B cell (primary cell): ENCODE measurements at places on chromosomes 5 and 9.

GRCh38 chr5:176543428-176544182, 5.5 kb upstream of the CDHR2 start:
- peak; percentile 88 for DNase-seq

DNA sequence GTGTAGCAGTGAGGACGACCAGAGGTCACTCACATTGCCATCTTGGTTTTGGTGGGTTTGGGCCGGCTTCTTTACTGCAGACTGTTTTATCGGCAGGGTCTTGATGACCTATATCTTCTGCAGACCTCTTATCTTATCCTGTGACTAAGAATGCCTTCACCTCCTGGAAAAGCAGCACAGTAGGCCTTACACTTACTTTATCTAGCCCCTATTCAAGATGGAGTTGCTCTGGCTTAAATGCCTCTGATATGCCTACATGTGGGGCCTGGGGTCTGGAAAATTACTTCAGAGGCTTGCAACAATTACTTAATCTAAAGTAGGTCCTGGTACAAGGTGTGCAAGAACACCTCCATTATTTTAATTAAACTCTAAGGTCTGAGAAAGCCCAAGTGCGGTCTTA, 86.9 kb upstream of the IL12B start:
- no peak for DNase-seq

- no peak for DNase-seq
These were observed 67.3 kb downstream of the COMMD10 start for GRCh38 chr5:116152169-116152568.

GRCh38 chr5:59543821-59544442, 349.6 kb downstream of the PDE4D start:
- DNase-seq, result no peak

DNA sequence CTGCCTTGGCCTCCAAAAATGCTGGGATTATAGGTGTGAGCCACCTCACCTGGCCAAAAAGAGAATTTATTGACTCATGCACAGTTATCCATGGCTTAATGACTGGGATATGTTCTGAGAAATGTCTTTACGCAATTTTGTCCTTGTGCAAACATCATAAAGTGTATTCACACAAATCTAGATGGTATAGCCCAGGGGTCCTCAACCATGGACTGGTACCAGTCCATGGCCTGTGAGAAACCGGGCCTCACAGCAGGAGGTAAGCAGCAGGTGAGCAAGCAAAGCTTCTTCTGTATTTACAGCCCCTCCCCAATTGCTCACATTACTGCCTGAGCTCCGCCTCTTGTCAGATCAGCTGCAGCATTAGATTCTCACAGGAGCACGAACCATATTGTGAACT, 12.4 kb upstream of the SIL1 start:
- DNase-seq, result no peak

GRCh38 chr5:123708074-123708806, 196.3 kb downstream of the CSNK1G3 start:
- no peak for DNase-seq

DNA sequence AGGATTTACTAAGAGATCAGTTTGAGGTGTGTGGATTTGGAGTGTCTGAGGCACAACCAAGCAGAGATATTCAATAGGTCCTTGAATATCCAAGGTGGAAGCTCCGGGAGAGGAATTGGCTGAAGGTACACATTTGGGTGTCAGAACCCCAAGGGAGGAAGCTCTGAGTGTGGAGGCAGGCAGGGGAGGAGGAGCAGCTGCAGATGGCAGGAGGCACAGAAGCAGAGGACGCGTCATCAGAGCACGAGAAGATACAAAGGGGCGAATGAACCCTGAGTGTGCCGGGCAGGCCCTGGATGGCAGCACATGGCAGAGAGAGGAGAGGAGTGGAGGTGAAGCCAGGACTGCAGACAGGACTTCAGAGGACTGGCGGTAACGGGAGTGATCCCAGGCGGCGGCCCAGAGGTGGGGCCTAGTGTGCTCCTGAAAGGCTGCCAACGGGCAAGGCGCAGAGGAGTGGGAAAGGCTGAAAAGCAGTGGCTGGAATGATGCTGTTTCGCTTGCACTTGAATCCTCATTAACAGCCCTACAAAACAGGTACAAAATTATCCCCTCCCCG, 179.8 kb downstream of the FANCC start:
- no peak for DNase-seq

GRCh38 chr9:93264338-93265125, 80.6 kb downstream of the WNK2 start:
- DNase-seq, result no peak

GRCh38 chr5:87008751-87009560, 258.7 kb upstream of the RASA1 start:
- no peak for DNase-seq

GRCh38 chr5:45385321-45386058, 310.7 kb downstream of the HCN1 start:
- no peak for DNase-seq

DNA sequence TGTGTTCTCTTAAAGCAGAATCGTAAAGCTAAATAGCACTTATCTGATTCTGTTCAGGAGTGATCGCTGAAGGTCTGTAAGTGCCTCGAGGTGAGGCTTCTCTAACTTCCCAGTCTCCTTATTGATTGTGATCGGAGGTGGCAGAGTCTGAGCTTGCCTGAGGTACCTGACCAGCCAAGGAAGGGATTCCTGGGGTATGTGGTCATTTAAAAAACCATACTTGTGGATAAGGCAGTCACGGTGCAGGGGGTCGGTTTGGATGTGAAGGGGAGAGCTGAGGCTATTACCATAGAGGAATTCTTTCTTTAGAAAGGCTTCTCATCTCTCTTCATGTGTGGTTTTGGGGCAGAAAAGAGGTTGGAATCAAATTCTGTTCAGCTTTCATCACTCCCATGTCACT, 193.7 kb downstream of the TLE4 start:
- DNase-seq, result no peak

GRCh38 chr5:133865113-133865512, 103.3 kb downstream of the C5orf15 start:
- DNase-seq, result no peak

- peak; percentile 26 for DNase-seq
These were observed 1.8 kb downstream of the POU4F3 start for GRCh38 chr5:146340260-146341081.

GRCh38 chr9:69004836-69005235, 9.1 kb downstream of the PRKACG start:
- DNase-seq, result no peak

GRCh38 chr5:645421-645820, 33.3 kb downstream of the CEP72 start:
- DNase-seq, result no peak

GRCh38 chr5:116650964-116651363, 76.3 kb upstream of the SEMA6A start:
- DNase-seq, result no peak

DNA sequence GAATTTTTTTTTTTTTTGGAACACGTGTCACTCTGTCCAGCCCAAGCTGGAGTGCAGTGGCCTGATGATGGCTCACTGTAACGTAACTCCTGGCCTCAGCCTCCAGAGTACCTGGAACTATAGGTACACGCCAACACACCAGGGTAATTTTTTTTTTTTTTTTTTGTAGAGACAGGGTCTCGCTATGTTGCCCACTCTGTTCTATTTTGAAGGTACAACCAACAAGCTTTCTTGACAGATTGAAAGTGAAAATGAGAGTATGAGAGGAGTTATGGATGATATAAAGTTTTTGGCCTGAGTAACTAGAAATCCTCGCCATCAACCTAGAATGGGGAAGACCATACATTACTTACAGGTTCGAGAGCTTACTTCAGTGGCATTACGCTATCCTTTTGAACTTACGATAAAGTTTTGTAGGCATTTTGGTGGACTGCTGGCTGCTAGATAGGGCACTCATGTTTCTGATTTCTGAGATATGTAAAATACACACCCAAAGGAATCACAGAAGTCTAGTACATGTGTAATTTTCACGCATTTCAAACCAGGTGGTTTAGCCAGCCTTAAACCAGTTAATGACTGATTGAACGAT, 806 bp upstream of the CDC42SE2 start:
- peak; percentile 72 for DNase-seq

DNA sequence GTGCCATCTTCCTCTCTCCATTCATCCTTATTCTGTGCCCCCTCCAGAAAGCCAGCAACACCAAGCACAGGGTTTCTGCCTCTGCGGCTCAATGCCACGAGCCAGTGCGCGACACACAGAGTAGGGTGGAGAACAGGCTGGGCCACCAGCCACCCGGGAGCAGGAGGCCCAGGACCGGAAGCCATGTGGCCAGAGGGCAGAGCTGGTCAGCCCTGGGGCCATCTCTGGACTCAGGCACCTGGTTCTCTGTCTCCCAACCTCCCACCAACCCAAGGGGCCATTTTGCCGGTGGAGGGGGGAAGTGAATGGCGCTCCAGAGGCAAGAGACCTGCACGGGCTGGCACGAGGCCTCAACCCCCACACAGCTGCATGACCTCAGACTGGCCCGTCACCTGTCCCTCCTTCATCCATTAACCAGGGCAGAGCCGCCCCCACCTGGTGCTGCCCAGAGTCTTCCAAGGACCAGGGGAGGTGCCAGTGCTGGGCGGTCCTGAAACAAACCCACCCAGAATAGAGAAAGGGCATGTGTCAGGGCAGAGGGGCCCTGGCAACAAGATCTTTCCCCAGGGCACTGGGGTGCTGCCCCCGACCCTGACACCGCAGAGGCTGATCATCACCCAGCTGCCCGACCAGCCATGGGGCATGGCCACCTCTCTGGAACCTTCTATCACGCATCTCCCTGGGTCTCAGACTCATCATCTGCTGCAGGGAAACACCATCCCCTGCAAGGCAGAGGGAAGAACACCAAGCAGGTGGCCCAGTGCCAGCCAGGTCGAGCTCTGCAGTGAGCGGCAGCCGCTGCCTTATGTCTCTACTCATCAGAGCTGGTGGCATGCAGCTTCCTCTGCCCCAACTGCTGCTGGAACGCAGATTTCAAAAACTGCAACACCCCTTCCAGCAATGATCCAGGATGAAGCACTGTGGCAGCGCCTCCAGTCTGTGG, 11.9 kb downstream of the VAV2 start:
- DNase-seq, result no peak

- DNase-seq, result no peak
These were observed 10.0 kb downstream of the TRAF1 start for GRCh38 chr9:120916588-120916987.
